ENCODE measurements at places on chromosomes 12 and 14.
A peak's percentile ranks its signal among the peaks of the same experiment; 100 is the strongest.

- no peak for DNase-seq
Observed at GRCh38 chr12:66971816-66972215, 292.9 kb upstream of the GRIP1 start.

GRCh38 chr14:75150150-75150549 lies 23.3 kb upstream of the NEK9 start:
- no peak for DNase-seq

- DNase-seq = no peak
Observed at GRCh38 chr14:24780281-24780680, 146.3 kb upstream of the GZMB start.

GRCh38 chr14:104444159-104445030 lies 135.2 kb upstream of the C14orf180 start:
- DNase-seq = no peak

- DNase-seq = no peak
Observed at GRCh38 chr14:94448071-94448808, 4.4 kb downstream of the SERPINA11 start.

- no peak for DNase-seq
Observed at GRCh38 chr14:37870170-37870569, 274.7 kb downstream of the TTC6 start.

DNA sequence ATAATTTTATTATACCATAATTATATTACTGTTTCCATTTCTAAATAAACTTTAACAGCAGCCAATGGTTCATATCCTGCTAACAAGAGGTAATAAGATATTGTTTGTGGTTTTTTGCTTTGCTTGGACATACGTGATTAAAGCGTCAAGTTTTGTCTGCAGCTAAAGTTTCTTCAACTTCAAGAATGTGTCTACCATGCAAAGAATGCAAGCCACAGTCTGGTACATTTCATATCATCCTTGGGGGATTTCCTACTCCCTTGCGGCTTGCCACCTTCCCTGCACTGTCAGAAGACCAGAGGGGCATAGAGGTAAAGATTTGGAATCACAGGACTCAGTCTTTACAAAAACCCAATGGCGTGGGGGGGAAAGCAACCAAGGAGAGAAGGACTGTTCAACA lies 125.2 kb downstream of the MED13L start:
- no peak for DNase-seq

GRCh38 chr12:121799842-121800693 lies 3.7 kb upstream of the SETD1B start:
- DNase-seq = no peak

GRCh38 chr14:36055681-36056225 lies 120.8 kb downstream of the PTCSC3 start:
- no peak for DNase-seq

DNA sequence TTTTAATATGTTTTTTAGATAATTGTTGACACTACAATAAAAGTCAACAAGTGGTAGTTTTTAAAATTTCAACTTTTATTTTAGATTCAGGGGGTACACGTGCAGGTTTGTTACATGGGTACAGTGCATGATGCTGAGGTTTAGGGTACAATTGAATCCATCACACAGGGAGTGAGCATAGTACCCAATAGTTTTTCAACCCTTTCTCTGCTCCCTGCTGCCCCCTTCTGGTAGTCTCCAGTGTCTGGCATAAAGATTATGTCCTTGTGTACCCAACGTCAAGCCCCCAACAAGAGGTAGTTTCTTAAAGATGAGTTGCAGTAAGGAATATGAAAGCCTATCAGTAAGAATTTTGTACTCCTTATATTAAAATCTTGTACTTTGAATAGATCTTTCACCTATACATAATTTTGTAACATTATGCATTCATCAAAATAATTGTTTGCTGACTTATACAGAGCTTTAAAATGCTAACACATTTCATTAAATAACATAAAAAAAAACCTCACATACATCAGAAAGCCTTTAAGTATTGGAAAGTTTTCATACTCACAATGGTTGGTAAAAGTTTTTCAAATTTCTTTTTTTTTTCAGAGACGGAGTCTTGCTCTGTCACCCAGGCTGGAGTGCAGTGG lies 5.4 kb upstream of the RALGAPA1 start:
- DNase-seq = peak; percentile 51

DNA sequence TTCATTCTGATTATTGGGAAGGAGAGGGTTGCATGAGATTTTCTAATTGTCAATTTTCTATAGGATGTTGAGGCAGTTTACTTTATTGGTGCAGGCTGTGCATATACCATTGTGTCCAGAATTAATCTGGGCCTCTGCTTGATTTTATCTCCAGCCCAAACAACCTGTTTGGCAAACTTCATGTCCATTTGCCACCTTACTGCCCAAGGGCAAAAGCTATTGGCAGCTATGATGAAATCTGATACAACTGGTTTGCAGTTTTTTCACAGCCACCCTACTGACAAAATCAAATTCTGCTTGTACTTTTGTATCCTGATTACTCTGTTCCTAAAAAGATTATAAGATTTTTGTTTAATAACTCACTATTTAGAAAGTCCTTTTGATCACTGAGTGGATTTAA lies 789.2 kb upstream of the FBXO33 start:
- DNase-seq = no peak

GRCh38 chr12:101775816-101776215 lies 36.6 kb upstream of the SYCP3 start:
- DNase-seq = no peak

DNA sequence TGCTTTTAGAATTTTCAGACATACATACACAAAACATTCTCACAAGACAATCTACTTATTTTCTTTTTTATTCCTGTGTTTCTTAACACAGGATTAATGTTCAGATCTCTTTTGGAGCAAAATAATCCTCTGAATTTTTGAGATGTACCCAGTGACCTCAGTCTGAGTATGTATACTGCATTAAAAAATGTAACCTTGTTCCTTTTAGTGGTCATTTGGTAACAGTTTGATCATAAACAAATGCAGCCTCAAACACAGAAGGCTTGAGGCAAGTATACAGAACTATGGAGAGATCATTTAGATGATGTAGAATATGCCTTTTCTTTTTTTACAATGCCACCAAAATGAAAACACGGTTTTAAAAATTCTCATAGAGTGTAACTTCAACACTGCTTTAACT lies 9.7 kb downstream of the HIF1A start:
- no peak for DNase-seq

- no peak for DNase-seq
Observed at GRCh38 chr12:68780731-68781130, 27.2 kb upstream of the MDM2 start.

- DNase-seq = no peak
Observed at GRCh38 chr12:130573235-130573634, 142.9 kb downstream of the RIMBP2 start.

DNA sequence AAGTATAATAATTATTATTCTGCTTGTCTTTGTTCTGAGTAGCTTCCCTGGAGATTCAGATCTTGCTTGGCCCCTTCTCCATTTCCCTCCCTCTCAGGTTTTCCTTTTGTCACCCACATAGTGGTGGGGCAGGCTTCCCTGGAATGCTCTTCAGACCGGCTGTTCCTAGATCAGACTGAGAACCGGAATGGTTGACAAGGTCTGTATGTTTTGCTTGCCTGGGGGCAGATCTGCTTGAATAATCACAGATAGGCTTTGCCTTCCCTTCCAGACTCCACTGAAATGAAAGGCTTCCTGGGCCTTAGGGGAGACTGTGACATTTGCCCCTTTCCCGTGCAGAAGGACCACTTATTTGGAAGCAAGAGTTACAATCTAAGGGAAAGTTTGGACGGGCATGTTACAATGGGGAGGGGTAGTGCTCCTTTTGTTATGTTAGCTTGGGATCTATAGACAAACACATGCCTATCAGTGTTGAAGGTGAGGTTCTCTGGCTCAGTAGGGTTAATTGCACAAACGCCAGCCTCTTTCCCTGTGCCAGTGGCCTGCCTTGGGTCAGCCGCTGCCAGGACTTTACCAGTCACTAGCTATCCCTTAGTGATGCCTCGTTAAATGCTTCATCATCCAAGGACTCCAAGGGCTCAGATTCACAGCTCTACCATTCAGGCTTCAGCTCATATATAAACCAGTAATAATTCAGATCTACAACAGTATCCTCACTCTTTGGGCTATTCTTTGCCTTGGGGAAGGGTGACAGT lies 178.6 kb downstream of the SNAPC1 start:
- no peak for DNase-seq

DNA sequence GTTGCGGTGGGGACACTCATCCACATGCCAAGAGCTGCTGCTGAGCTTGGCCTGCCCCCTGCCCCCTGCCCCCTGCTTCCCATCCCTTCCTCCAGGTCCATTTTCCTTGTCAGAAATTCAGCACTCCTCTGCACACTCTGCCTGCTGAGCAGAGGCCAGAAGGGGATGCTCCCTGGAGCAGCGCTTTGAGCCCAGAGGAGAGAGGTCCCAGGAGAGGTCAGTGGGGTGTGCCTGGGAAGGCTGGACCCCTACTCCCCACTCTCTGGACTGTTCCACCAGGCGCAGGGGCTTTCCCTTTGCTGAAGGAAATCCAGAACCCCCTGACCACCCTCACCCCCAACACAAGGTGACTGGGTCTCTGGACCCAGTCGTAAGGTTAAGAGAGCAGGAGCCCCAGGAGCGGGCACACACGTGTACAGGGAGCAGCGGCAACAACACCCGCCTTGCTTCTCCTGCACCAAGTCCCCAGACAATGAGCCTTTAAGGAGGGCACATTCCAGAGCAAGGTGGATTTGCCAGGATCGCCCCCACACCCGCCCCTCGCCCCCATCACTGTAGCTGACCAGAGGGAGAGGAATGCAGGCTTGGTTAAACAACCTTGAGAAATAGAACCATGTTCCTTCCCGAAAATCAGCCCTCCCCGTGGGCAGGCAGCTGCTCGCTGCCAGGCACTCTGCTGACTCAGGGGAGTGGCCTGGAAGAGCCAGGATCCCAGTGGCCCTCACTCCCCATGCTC lies 30.7 kb downstream of the ISCA2 start:
- no peak for DNase-seq

- no peak for DNase-seq
Observed at GRCh38 chr12:122403115-122403770, 19.2 kb downstream of the CLIP1 start.

DNA sequence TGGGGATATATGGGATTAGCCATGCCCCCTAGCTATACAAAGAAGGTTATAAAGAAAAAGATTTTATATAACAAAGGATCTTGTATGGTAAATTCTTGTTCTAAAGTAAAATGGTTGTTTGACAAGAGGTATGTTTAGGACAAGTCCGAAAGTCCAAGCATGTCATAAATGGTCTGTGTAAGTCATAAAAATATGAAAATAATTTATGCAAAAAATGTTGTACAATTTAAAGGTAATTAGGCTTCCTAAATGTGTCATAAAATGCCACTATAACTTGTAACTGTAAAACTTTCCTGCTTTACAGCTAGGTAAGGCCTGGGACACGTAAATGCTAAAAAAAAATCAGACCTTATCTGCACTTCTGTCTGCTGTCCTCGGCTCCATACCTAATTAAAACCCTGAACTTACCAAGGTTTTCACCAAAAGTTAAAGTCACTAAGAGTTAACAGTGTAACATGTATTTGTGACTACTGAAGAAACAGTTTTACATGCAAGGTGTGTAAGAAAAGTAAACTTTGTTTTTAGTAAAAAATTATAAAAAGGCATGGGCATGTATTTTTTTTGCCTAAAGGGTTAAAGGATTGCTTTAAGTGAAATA lies 110.0 kb upstream of the RESF1 start:
- DNase-seq = no peak

DNA sequence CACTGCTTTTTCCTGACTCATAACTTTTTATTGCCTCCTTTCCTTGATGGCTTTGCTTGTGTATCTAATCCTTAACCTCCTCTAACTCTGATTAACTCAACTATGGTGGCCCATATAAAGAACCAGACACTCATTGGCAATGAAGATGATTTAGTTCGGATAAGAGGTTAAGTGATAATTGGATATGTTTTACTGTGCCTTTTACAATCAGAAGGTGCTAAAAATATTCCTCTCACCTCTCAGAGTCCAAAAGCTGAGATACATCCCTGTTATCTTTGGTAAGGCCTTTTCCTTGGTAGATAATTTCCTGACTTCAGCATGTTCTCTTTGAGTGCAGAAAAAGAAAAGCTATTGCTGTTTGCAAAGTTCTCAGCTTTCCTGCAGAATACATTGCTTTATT lies 367.7 kb downstream of the SLC16A7 start:
- no peak for DNase-seq

- no peak for DNase-seq
Observed at GRCh38 chr12:25524366-25524765, 28.7 kb downstream of the LMNTD1 start.

DNA sequence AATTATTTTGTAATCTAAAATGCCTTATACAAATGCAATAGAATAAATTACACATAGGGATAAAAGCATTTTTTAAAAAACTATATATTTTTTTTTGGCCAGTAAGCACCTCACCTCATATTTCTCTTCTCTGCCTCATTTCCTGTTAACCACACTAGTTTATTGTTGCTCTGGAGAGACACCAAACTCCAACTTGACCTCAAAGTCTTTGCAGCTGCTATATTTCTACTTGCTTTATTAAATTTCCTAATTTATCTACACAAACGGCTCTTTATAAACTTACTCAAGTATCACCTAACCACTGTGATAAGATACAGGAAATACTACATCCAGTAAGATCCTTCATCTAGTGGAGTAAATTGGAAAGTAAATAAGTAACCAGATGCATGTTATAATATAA lies 622.3 kb downstream of the C12orf50 start:
- DNase-seq = no peak

- no peak for DNase-seq
Observed at GRCh38 chr12:125185311-125185739, 120.1 kb downstream of the AACS start.

GRCh38 chr14:95323917-95324316 lies 4.2 kb upstream of the CLMN start:
- no peak for DNase-seq

GRCh38 chr12:49880756-49881414 lies 22.8 kb downstream of the FAIM2 start:
- DNase-seq = no peak

GRCh38 chr12:79534029-79534867 lies 156.5 kb downstream of the PAWR start:
- no peak for DNase-seq

DNA sequence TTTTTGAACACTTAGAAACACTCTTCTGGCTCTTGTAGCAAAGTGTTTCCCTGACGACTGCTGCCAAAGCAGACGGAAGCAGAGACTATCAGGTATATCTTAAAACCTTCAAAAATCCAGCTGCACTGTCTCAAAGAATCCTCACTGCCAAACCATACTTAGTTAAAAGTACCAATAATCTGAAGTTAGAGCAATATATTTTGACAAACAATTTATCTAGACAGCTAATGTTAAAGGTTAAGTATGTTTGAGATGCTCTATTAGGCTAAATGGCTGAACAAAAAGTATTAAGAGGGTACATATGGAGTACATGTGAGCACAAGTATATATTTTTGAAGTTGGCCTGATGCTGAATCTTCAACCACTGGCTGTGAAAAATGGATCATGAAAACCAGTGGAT lies 331.9 kb upstream of the DIO2 start:
- DNase-seq = no peak

DNA sequence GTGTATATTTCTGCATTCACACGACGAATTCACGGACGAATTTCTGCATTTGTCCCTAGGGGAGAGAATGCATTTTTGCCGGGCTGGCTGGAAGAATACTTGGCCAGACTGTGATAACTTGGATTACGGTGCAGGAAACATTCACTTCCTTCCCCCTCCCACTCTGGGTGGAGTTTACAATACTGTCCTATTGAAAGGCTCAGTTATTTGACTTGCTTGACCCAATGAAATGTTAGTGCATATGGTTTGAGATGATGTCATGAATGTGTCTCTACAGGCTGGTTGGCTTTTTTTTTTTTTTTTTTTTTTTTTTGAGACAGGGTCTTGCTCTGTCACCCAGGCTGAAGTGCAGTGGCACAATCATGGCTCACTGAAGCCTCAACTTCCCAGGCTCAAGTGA lies 90.7 kb upstream of the NOS1 start:
- no peak for DNase-seq

GRCh38 chr12:2745655-2746054 lies 49.1 kb upstream of the FKBP4 start:
- no peak for DNase-seq

Measured in stimulated activated CD8-positive, alpha-beta memory T cell treated with anti-CD3 and anti-CD28 coated beads, Interleukin-7, amount 100 ng/mL, for 1 hour (primary cell).